ENCODE measurements at places on chromosomes 3 and 15.

- no peak for DNase-seq
Observed at GRCh38 chr3:29789686-29790085, 508.8 kb downstream of the RBMS3 start.

GRCh38 chr15:100244796-100245486 is 96.8 kb downstream of the ADAMTS17 start:
- DNase-seq: no peak

GRCh38 chr15:25624504-25625177 is 185.8 kb upstream of the UBE3A start:
- DNase-seq: no peak

GRCh38 chr3:64566859-64567258 is 120.9 kb downstream of the ADAMTS9 start:
- DNase-seq: no peak

GRCh38 chr15:40594429-40594836 is 384 bp downstream of the KNL1 start:
- no peak for DNase-seq

DNA sequence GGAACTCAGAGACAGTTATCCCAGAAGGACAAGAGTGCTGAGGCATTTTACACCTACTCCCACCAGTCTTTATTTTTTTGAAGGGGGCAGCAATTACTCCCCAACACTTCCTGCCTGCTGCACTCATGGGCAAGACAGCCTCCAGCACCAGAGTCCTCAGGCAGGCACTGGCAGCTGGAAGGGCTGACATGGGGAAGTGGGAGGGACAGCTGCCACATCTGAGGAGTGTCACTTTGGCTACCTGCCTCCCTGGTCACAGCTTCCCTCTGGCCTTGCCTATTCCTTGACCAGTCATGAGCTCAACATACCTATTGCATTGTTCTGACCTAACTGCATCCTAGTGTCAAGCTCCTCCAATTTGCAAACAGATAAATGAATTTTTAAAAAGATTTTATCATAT is 10.2 kb upstream of the LACTB start:
- DNase-seq: no peak

DNA sequence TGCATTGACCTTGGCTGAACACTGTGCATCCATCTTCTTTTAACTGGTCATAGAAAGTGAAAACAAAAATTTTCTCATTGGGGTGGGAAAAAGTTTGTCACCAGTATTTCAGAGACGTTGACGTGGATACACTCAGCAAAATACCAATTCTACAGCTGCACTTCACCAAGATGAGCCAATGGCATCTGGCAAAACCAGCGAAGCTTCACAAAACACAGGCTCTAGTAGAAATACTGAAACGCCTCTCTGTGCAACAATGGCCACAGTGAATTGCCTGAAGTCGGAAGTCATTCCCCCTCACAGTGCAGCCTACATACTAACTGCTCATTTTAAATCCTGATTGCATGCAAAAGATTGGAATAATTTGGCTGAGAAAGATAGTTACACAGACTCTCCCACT is 17.0 kb downstream of the PCYT1A start:
- DNase-seq: no peak

DNA sequence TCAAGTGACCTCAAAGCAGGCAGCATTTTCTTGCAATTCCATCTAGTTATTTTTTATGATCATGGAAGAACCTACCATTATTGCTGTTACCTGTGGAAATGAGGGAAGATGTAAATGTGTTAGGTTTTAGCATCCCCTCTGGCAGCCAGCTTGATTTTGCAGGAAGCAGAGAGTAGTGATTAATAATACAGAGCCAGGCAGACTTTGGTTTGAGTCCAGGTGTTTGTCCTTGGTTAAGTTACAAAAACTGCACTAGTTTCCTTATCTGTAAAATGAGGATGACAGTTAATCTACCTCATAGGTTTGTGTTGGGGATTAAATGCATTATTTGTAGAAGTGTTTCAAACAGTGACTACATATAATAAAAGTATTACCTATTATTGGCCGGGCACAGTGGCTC is 6.7 kb upstream of the ZNF621 start:
- no peak for DNase-seq

DNA sequence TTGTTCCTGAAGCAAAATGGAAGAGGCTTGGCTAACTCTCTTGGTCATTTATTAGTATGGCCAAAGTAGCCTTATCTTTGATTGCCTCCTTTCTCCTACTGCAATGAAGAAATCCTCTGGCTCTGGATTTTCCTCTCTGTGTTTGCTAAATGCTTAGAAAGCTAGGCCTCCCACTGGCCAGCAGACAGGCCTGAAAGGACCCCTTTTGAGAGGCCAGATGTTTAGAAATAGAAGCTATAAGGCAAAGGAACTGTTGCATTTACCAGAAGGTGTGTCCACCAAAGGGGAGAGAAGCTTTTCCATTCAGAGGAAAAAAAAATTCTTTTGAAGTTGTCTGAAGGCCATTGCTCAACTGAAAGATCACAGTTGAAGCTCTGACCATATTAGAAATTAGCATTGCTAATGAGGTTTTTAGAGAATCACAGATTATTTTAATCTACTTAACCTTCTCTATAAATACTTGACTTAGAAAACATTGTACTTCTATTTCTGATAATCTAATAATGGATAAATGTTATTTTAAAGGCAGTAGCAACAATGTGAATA is 160.8 kb downstream of the SYNPR start:
- DNase-seq: no peak

- DNase-seq: no peak
Observed at GRCh38 chr3:173826416-173826815, 428.9 kb downstream of the NLGN1 start.

GRCh38 chr3:106339551-106339950 is 470.7 kb upstream of the CBLB start:
- DNase-seq: no peak

DNA sequence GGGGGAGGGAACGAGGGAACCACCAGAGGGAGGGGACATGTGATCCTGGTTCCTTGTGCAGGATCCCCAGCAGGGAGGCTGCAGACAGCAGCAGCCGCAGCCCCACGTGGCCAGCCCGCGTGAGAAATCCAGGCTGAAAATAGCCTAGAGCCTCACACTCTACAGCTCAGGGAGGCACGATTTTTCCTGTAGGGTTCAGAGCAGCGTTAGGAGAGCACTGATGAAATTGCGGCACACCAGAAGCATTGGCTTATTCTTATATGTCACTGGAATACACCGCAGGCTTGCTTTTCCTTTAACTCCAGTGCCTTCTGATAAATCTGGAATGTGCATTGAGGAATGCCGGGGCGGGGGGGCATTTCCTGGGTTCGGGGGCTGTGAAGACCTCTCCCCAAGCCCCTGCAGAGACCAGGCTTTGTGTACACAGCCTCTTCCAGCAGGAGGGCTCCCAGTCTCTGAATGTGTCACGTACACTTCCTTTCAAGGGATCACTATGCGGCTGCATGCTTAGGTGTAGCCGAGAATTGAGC is 193.0 kb downstream of the ATP10A start:
- no peak for DNase-seq

DNA sequence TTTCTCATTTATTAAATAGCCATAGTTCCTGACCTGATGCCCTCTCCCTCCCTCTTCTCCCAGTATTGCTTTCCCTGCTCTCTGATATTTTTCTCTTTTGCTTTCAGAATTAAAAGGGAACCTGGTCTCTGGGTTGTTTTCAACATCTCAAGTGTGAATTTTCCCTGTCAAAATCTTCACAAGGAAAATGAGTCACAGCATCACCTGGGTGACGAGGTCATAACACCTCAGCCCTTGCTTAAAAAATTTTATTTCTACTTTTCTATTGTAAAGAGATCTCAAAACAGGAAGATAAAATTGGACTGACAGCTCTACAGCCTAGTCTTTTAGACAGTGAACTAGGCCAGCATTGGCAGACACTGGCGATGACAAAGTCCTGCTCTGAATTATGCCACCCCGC is 40.1 kb downstream of the GAP43 start:
- no peak for DNase-seq

- DNase-seq: no peak
Observed at GRCh38 chr3:10416730-10417300, 88.6 kb downstream of the ATP2B2 start.

- no peak for DNase-seq
Observed at GRCh38 chr3:159800434-159801155, 188.0 kb upstream of the IL12A start.

GRCh38 chr15:93983526-93983925 is 247.8 kb upstream of the MCTP2 start:
- no peak for DNase-seq
